ENCODE measurements at places on chromosomes 12 and 14.

- peak; percentile 88 for DNase-seq
Measured at GRCh38 chr12:57111031-57111734, at the start of gene STAT6. Gene STAT6 (minus strand): TSS chr12:57111362. CDS start chr12:57108278, 3,084 bp downstream.

- no peak for DNase-seq
Measured at GRCh38 chr12:124915239-124916236, 1.1 kb upstream of the UBC start.

DNA sequence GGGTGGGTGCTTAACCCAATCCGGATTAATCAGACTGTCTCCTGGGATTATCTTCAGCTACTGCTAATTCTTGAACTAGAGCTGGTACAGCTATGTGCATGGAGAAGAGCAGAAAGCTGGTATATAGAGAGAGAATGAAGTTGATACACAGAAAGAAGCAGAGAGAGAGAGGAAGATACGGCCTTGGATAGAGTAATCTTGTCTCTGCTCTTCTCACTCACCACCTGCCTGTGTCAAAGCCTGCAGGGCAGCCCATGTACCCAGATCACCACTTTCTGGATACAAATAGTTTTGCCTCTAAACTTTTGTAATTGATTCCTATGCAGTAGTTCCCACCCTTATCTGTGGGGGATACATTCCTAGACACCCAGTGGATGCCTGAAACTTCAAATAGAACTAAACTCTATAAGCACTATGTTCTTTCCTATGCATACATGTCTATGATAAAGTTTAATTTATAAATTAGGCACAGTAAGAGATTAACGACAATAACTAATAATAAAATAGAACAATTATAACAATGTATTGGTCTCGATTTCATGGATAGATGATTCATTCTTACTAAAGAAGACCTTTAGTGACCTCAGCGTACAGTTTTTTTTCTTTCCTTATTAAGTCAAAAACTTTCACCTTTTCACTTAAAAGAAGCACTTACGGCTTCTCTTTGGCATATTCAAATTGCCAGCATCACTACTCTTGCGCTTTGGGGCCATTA, 45.5 kb downstream of the YEATS4 start:
- no peak for DNase-seq

- DNase-seq = no peak
Measured at GRCh38 chr12:96409731-96410130, 9.5 kb upstream of the CDK17 start.

DNA sequence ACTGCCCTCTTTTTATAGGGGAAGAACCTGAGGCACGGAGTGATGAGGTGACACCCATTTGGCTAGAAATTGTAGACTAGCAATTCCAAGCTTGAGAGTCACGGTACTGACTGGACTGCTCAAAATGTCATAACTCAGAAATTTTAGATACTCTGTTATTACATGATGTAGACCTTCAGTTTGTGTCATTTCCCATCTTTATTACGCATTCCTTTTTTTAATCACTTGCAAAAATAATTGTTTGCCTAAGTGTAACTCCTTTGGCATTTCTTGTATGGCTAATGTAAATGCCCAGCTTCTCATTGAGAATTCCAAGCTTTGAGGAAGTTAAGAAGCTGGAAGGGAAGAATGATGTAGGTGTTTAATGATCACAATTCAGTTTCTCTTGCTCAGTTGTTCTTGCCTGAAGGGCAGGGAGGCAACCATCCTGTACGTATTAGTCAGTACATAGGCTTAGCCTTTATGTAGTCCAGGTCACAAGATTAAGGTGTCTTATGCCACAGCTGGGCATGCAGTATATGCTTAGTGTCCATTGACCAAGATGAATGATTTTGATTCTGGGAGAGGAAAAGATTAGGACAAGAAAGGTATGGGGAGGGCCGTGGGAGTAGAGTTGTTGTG, 68.2 kb upstream of the EVL start:
- DNase-seq = no peak
